ENCODE measurements at places on chromosomes 11 and 22. TPM values are rescaled to one million over a fixed set of nuclear protein-coding genes. Genes with fewer than 3 reads are reported as not detected.

The SHANK2 gene
- 88.6 TPM for total RNA-seq

The OR10A2 gene
- not detected for total RNA-seq

The MOB2 gene
- 18.1 TPM for total RNA-seq

The OR52N4 gene
- total RNA-seq, result not detected

The SSTR3 gene
- not detected for total RNA-seq

The SEC14L6 gene
- not detected for total RNA-seq

DNA sequence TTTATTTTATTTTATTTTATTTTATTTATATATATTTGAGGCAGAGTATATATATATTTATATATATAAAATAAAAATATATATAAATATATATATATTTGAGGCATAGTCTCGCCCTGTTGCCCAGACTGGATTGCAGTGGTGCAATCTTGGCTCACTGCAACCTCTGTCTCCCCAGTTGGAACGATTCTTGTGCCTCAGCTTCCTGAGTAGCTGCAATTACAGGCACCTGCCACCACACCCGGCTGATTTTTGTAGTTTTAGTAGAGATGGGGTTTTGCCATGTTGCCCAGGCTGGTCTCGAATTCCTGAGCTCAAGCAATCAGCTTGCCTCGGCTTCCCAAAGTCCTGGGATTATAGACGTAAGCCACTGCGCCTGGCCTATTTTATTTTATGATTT, 31.4 kb downstream of the ACO2 start:
- no peaks in the 10 kb centered on the region for H3K27me3 ChIP-seq
- no peak overlapping the region for H3K27ac ChIP-seq
- DNase-seq, result no peak
- no peak overlapping the region for H3K4me3 ChIP-seq

DNA sequence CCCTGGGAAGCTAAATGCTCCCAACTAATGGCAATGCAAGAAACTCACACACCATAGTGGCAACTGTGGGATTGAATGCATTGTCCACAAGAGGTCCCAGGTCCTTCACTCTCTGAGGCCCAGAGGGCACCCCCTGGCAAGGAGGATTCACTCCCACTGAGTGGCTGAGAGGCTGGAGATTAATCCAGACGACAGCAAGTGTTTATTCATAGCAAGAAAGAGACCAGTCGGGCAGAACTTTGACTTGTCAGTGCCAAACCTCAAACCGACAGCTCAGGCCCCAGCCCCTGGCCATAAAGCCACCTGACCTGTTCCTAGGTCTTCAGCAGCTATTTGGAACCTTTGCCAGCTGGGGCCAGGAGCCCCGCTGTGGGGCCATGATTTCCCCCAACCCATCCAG, 54.5 kb upstream of the MPEG1 start:
- no peaks in the 10 kb centered on the region for H3K27me3 ChIP-seq
- H3K4me3 ChIP-seq, result no peak overlapping the region
- no peak for DNase-seq

- H3K27me3 ChIP-seq, result no peaks in the 10 kb centered on the region
- H3K4me1 ChIP-seq, result no peaks in the 10 kb centered on the region
- peak; percentile 19 for DNase-seq
- peaks cover 94% of the 10 kb centered on the region for H3K36me3 ChIP-seq
- no peak overlapping the region for H3K4me3 ChIP-seq
Measured at GRCh38 chr11:8642196-8642841, 40.1 kb downstream of the TRIM66 start.

- H3K4me1 ChIP-seq, result no peaks in the 10 kb centered on the region
- no peaks in the 10 kb centered on the region for H3K27me3 ChIP-seq
- H3K27ac ChIP-seq, result no peak overlapping the region
- H3K4me3 ChIP-seq, result no peak overlapping the region
- H3K36me3 ChIP-seq, result no peaks in the 10 kb centered on the region
- no peak for DNase-seq
Measured at GRCh38 chr11:36165621-36166397, 123.4 kb downstream of the COMMD9 start.

All from stomach (tissue), 19 donors.